ENCODE measurements at places on chromosomes 4 and X.
A peak's percentile ranks its signal among the peaks of the same experiment; 100 is the strongest.

DNA sequence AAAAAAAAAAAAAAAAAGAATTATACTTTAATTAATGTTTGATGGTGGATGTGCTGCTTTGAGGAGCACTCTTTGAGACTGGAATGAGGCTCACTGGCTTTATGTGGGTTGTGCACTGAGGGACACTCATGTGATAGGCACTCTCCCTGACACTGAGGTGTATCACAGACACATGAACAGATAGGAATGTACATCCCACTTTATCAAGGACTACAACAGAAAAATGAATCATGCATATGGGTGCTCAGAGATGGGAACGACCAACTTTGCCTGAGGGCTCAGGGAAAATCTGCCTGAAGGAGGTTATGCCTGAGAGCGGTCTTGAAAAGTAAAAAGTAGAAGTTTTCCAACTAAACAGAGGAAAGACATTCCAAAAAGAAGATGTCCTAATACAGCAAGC, 97.7 kb upstream of the RBPJ start:
- peak; percentile 54 for DNase-seq

GRCh38 chr4:92012899-92013867, 290.6 kb upstream of the GRID2 start:
- no peak for DNase-seq

GRCh38 chr4:4395849-4396627, 9.1 kb downstream of the NSG1 start:
- DNase-seq, result no peak

- DNase-seq, result no peak
Observed at GRCh38 chr4:87918314-87919058, 57.0 kb upstream of the SPP1 start.

DNA sequence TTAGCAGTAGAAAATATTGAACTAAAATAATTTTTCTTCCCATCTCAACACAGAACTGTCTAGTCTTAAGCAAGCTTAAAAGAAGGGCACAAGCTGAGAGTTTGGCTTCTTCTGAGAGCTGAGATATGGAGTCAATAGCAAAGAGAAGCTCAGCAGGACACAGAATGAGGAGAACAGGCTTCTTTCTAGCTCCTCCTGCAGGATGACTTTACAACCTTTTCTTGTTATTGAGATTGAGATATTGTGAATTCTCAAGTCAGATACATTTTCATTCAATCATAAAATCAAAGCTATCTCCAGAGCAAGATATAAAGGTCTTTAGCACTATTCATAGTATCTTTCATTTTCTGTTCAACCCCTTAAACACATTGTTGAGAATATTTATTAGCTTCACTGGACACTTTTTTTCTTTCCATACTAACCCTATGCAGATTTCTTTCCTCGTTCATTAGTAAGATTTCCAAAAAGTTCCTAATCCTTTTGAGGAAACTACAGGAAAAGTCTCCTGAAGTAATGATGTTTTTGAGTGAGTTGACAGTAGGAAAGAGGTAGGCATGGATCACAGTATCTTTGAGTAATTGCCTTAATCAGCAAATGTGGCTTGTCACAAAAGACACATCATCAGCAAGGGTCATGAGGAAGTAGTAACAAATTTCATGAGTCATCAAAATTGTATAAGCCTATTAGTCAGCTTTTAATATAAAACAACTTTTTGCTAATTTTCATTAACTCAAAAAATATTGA, 17.8 kb upstream of the CXCL3 start:
- DNase-seq, result no peak
